ENCODE measurements at places on chromosomes 2 and 18.

DNA sequence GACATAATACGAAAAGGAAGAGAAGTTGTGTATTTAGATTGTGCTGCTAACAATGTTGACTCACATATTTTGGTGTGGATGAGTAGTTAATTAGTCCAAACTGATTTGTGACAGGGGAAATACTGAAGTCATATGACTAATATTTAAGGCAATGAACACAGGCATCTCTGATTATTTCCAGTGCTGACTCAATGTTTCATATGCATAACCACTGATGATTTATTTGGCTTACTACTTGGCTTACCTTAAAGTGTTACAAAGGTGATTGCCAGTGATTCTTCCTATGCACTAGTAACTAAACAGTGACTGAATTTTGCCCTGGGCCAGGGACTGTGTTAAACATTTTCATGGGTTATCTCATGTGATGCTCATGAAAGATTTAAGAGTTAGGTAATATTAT, 722.6 kb downstream of the METTL4 start:
- DNase-seq: no peak

DNA sequence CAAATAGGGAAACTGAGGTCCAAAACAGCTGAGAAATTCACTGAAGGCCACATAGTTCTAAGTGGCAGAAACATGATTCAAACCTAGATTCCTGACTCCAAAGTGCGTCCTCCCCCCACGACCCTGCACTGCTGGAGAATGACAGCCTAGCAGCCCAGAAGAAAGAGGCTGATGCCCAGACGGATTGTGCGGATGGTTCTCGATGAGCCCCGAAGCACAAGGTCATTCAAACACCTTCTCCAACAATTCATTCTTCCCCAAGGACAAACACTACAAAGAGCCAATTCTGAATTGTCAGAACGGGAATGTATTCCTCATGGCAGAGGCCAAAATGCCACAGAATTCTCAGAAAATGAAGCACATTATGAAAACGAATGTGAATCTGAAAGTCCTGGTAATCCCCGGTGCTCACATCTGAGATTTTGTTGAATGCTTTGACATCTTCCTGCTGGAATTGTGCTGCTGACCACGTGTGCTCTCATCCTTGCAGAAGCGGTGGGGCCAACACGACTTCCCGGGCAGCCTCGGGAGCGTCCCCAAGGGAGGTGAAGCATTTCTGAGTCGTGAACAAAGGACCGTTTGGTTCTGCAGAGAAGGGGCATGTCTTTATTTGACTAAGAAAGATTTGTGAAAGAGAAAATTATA, 337.0 kb downstream of the EIPR1 start:
- DNase-seq: peak; percentile 18

- DNase-seq: no peak
Measured at GRCh38 chr2:49973436-49973835, 819.1 kb upstream of the FSHR start.

DNA sequence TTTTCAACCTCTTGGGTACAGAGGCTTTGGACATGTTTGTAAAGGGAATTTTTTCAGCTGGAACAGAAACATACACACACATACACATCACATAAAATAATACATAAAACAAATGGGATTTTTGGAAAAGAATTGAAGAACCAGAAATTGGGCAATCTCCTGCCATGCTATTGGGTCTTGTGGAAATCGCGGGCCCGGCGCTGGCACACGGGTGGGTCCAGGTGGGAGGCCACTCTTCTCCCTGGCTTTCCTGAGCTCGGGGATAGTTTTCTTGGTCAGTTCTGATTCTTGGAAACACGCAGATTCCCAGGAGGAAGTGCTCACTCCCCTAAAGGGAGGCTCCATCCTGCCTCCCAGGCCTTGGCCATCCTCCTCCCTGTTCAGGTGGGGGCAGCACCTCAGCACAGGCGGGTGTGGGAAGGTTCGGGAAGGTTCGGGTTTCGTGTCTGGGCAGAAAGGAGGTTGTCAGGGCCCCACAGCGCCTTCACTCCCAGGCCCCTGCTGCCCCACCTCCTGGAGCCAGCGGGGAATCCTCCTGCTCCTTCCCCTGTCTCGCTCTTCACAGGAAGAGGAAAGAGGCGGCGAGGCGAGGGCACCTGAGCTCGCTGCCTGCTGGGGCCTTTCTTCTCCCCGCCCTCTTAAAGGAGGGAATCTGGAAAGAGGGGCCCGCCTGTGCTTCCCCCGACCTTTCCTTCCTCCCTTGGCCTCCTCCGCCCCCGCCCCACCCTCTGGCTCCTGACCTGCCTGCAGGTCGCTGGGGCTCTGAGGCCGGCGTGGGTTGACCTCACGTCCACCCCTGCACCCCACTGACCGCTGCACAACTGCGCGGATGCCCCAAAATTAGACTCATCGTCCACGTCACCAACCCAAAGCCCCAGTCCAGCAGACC, 97.8 kb upstream of the PXDN start:
- DNase-seq: no peak

GRCh38 chr2:132387126-132387525, 29.5 kb upstream of the GPR39 start:
- DNase-seq: no peak

GRCh38 chr2:1704631-1705556, 39.4 kb downstream of the PXDN start:
- no peak for DNase-seq

- no peak for DNase-seq
Measured at GRCh38 chr2:47205576-47206141, 50.6 kb upstream of the STPG4 start.

GRCh38 chr2:10145519-10146357, 23.2 kb downstream of the RRM2 start:
- DNase-seq: no peak

DNA sequence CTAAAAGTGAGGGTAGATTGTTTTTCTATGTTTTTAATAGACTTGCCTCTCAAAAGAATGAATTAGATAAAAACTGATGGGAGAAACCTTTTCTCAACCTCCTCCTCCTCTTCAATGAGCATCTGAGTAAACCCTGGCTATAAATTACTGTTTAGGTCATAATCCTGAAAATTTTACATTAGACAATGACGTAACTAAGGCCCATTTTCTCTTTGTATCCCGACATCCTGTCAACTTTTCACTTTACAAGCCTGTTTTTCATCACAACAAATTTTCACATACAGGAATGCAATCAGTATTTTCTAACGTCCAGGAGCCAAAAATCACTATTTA, 1.3 kb downstream of the SPIRE1 start:
- peak; percentile 33 for DNase-seq

- DNase-seq: no peak
Measured at GRCh38 chr18:38427234-38427633, 861.6 kb upstream of the CELF4 start.
